ENCODE measurements at places on chromosomes 6 and 20.

DNA sequence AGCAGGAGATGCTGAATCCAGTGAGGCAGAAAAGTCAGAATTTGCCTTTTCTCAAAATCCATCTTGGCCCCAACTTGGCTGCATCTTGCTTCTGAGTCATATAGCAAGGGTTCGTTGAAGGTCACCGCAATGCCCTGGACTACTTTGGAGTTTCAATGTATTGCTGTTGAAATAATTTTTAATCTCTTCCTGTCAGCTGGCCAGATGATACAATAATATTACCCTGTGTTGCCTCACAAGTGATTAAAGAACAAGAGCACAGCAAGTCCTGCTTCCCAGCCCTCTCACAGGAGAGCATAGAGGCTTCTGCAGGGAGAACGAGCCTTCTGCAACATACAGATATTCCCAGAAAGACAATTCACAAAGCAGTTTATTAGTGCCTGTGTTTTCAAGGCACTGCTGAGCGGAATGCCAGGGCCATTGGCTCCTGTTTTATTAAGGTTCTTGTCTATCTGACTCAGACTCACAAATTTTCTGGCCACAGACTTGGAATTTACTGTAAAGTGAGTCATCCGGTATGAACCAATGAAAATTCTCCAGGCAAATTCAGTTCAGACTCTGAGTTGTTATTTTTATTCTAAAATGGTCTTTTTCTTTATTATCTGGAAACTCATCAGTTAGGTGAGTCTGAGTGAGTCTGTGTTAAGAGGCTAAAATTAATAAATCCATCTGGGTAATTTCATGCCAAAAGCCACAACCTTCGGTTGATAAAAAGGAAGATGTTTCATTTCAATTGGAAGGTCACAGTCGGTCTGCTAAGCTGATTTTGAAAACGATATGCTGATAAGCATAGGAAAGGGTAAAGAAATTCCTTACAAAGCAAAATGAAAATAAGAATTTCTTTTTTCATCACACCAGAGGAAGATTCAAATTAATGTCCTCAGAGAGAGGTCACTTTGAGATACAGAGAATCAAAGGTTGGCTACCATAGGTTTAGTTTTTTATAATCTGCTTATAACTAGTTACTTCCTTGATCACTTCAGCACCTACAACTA, 289.4 kb upstream of the STXBP5 start:
- no peak for DNase-seq

- no peak for DNase-seq
These were observed 587.5 kb downstream of the RFPL4B start for GRCh38 chr6:112934433-112935327.

DNA sequence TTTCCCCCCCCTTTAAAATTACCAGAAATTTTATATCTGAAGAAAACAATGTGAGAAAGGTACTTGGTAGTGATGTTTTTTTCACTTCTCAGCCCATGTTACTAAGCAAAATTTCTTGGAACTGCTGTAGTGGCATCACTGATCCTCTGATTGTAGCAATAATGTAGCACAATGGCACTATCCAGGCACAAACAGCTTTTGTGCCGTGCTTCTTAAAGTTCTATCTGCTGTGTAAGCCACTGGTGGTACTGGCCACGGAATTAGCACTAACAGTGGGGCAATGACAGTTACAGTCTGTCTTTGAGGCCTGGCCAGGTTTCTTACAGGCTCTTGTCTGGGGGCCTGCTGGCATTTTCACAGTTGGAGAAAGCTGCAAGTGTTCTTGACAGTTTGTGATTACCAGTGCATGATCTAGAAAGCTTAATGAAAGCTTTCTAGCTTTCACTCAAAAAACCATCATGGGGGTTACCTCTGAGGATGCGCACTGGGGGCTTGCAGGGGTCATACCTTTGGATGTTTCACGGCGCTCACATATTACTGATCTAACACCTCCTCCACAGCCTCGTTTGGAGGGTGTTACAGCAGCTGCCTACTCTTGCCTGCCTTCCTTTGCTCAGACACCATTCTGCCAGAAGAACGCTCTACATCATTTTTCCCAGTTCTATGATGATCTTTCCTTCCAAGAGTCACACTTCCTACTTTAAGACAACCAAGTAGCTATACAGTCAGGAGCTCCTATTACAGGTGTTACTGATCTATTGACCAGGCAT, 58.4 kb upstream of the ARMH2 start:
- DNase-seq = no peak

- no peak for DNase-seq
These were observed 84.0 kb upstream of the ZNF217 start for GRCh38 chr20:53677447-53678314.

DNA sequence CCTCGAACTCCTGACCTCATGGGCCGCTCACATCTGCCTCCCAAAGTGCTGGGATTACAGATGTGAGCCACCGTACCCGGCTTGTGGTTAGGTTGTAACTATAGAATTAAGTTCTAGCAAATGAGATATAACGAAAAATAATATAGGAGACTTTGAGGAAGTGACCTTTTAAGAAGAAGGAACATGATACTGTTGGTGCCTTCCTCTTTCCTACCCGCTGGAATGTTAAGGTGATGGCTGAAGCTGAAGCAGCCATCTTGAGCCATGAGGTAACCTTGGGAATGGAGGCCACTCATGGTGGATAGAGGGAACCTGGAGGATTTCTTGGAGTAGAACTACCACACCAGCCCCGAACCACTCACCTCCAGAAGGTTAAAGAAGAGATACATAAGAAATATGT, 48.1 kb upstream of the MDGA1 start:
- no peak for DNase-seq

DNA sequence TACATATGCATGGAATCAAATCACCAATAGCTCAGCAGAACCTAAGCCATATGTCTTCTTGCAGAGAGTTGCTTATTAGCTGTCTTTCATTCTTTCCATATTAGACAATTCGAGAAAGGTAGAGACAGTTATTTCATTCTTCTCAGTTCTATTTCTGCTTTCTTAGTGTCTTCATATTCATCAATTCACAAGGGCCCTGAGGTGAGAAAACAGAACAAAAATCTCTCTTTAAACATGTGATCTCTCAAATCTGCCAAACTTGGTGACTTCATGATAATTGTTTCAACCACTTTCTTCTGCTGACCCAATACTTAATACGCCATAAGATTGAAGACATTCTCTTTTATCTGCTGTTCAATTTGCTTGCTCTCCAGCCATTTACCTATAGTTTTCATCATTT, 229.7 kb upstream of the MARCKS start:
- DNase-seq = no peak

DNA sequence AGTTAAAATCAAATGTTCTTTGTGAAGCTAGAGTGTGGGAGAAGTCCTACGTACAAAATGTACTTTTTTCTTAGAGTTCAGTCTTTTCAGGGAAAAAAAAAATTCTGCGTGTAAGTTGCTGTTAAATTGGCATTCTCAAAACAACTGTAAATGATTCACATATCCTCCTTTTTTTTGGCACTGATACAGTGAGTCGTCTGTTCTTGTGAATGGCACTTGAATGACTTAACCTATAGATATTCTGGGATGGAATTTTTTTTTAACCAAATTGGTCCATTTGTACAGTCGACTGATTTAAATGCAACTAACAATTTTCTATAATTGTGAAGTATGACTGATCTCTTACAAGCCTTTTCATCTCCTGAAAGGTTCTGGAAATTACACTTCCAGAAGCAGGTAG, 5.5 kb upstream of the JAG1 start:
- no peak for DNase-seq

DNA sequence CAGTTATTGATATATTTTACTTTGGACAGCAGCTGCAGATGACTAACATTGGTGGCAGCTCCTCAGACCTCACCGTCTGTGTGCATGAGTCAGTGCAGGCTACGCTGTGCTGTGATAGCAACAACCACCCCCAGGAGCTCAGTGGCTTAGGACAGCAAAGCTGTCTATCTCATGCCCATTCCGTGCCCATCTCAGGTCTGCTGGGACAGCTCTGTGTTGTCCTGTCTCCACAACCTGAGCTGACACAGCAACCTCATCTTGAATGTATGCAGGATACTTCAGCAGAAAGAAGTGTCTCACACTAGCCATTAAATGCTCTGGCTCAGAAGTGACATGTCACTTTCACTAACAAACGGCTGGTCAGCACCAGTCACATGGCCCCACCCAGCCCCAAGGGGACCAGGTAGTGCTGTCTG, 47.7 kb downstream of the BANF2 start:
- DNase-seq = no peak

DNA sequence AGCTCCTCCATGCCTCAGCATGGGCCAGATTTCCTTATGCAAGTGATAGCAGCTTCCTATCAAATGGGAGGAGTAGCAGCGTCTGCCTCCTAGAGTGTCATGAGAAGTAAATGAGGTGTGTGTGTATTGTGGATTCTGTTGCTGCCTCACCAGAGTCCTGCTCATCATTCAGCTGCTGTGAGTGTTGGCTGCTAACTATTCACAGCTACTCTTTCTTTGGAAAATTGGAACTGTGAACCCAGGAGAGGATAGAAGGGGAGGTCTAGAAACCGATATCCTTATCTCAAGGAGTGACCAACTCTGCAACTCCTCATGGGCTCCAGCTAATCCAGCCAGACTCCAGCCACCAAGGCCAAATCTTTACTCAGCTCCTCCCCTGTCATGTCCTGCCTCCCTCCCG, 63.3 kb downstream of the TOX2 start:
- DNase-seq = no peak

DNA sequence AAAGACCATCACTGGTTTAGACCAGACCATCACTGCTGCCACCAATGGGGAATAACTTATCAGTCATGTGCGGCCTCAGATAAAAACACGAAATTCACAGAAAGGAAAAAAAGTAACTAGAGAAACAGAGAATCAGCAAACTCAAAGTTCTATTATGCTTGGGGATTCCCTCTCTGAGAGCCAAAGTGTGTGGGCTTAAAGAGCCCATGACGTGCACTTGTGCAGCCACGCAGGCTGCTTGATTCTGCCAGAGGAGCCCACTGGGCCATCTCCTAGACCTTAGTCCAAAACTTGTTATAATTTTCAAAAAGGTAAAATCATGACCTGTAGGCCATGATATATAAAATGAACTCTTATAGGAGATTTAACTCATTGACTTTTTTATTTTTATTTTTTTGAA, 15.2 kb downstream of the RAB44 start:
- no peak for DNase-seq

- DNase-seq = no peak
These were observed 230.7 kb downstream of the PHACTR1 start for GRCh38 chr6:12947151-12947871.

Measured in NCI-H1417 (cell line).